ENCODE measurements at places on chromosomes 13 and 19.
A peak's percentile ranks its signal among the peaks of the same experiment; 100 is the strongest.

- DNase-seq, result peak; percentile 45
Measured at GRCh38 chr19:44694184-44694579, 4.8 kb upstream of the CEACAM16 start.

GRCh38 chr13:46778890-46779289 lies 18.1 kb downstream of the ESD start:
- no peak for DNase-seq

DNA sequence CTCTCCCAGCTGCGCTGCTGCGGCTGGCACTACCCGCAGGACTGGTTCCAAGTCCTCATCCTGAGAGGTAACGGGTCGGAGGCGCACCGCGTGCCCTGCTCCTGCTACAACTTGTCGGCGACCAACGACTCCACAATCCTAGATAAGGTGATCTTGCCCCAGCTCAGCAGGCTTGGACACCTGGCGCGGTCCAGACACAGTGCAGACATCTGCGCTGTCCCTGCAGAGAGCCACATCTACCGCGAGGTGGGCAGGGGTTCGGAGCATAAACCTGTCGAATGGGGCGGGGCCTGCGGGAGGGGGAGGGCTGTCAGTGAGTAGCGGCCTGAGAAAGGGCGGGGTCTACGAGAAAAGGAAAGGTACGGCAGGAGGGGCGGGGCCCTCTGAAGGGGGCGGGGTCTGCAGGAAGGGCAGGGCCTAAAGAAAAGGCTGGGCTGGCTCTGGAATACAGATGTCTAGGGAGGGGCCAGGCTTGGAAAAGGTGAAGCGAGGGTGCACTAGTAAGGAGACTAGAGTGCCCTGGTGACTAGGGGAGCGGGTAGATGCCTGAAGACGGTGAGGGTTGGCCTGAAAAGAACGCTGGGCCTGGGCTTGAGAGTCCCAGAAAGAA lies 3.6 kb downstream of the CD37 start:
- peak; percentile 98 for DNase-seq

GRCh38 chr13:53041968-53042516 lies 13.4 kb downstream of the OLFM4 start:
- DNase-seq, result no peak

DNA sequence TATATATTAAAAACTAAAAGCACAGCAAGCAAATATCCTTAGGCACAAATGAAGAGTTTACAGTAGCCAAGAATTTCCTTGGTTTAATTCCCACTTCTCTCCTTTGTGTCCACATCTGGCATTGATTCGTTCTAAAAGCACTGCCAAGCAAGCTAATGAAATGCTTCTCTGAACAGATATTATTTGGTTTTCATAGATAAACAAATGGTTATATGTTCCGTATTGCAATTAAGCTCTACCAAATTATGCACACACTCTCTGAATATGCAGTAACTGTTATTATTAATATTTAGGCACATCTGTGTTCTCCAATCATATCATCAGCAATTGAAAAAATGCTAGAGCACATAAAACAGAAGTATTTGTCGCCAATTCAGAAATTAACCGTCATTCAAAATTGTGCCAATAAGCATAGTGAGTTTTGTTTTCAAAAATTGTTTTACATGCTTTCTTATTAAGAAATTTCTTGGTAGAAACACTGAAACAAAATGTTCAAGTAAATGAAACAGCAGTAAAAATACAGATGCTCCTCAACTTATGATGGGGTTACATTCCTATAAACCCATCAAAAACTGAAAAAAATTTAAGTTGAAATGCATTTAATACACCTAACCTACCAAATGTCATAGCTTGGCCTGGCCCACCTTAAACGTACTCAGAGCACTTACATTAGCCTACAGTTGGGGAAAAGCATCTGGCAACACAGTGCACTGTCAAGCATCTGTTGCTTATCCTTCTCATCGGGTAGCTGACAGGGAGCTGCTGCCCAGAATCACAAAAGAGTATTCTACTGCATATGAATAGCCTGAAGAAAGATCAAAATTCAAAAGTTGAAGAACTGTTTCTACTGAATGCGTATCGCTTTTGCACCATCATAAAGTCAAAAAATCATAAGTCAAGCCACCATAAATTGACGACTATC lies 2134.7 kb downstream of the PCDH9 start:
- DNase-seq, result no peak

DNA sequence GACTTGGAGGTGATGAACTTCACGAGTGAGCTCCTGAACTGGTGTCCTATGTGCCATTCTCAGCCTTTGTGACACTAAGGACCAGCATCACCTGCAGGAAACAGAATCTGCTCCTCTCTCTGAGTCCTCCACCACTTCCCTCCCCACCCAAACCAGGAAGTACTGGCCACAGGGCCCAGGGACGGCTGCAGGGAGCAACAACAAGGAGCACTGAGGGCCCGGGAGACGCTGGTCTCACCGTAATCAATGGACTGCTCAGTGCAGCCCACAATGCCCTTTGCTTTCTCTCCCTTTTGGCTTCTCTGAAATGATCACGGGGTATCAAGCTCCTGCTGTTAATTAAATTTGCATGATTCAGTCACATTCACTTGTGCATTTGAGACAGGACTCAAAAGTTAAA lies 18.6 kb downstream of the PEPD start:
- no peak for DNase-seq

DNA sequence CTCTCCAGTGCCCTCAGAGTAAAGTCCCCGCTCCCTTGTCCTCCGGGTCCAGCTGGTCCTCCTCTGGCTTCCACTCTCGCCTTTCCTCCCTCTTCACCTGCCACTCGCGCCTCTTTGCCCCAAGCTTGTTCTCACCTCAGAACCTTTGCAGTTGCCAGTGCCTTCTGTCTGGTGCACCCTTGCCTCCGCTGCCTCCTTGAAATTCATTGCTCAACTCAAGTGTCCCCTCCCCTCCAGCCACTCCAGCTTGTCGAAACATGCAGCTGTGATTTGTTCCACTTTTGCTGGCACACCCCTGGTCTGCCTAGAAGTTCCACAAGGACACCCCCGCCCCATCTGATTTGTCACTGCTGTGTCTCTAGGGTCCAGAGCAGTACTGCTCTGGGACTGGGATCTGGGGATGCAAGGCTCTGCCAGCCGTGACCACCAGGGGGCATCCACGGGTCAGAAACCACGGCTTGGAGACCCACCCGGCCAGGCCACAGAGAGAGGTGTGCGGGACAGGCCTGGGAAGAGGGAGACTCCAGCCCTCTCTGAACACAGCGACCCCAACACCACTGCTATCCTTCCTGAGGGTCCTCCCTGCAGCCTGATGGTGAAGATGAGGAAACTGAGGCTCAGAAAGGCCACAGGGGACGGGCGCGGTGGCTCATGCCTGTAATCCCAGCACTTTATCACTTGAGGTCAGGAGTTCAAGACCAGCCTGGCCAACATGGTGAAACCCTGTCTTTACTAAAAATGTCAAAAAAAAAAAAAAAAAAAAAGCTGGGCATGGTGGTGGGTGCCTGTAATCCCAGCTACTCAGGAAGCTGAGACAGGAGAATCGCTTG lies 49.9 kb downstream of the AP1M1 start:
- DNase-seq, result peak; percentile 87

- DNase-seq, result no peak
Measured at GRCh38 chr19:35740108-35740422, 2.2 kb downstream of the IGFLR1 start.

GRCh38 chr13:111564606-111565005 lies 244.2 kb downstream of the TEX29 start:
- no peak for DNase-seq

GRCh38 chr13:42892760-42893159 lies 99.3 kb downstream of the EPSTI1 start:
- no peak for DNase-seq
